Left cardiac atrium (tissue), 4 donors: ENCODE measurements at places on chromosomes 16 and 17. TPM values are rescaled to one million over a fixed set of nuclear protein-coding genes. Genes with fewer than 3 reads are reported as not detected.

GRCh38 chr17:51372345-51373004 lies 112.1 kb downstream of the UTP18 start:
- DNase-seq: peak; percentile 31

Gene MBTPS1
- total RNA-seq: 93.6 TPM

GRCh38 chr16:54985668-54986067 lies 55.0 kb downstream of the IRX5 start:
- DNase-seq: no peak

DNA sequence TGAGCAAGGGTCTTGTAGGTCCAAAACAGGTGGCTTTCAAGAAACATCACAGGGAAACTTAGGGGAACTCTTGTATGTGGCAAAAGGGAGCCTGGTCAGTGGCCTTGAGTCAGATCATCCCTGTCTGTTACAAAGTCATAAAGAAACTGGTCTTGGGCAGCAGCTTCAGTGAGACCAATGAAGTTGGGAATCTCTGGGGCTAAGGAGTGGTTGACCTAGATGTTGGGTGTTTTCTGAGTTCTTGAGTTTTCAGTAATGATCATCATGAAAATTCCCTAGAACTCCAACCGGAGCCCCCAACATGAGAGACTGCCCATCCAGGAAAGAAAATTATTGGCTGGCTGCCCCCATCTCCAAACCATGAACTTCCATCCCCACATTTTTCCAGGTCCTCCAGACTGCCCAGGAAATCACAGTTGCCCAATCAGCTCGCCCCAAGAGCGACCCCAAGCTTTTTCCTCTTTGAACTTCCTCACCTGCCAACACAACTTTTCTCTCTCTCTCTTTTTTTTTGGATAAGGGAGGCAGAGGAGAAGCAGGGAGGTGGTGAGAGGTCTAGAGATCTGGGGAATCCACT lies 3.9 kb downstream of the CCR7 start:
- no peak for DNase-seq

Gene CNGB1
- not detected for total RNA-seq

Gene ABCC6
- 2.0 TPM for total RNA-seq

DNA sequence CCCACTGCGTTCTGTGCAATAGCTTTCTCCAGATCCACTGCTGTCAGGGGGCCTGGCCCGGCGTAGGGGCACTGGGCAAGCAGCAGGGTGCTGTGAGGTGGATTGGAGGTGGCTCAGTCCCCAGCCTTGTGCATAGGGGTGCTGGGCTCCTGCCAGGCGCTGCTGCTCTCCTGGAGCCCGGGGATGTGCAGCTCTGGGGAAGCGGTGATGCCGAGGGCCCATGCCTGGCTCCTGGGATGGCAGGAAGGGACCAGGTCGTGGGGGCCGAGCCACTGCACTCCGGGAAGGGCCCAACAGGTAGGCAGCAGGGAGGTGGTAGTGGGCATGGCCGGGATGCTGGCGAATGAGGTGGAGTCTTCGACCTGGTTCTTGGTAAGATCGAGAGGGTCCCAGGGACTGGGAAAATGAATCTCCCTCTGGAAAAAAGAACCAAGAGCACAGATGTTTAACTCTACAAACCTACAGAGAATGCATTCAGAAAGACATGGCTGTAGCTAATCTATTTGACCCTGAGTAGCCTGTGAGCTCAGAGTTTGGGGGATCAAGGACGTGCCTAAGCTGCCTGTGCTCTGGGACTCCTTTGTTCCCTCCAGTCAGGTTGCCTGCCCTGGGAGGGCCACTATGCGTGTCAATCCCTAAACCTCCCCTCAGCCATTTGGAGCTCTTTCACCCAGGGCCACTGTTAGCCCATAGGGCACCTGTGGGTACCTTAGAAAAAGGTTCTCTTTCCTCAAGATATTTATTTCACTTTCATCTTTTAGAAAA lies 6.6 kb upstream of the SUPT4H1 start:
- DNase-seq: no peak

Gene FNDC8
- total RNA-seq: not detected

GRCh38 chr17:35614810-35615209 lies 27.7 kb downstream of the AP2B1 start:
- no peak for DNase-seq

Gene VAT1L
- 7.7 TPM for total RNA-seq

GRCh38 chr16:17225541-17225940 lies 245.2 kb downstream of the XYLT1 start:
- no peak for DNase-seq

GRCh38 chr17:6497496-6498221 lies 53.4 kb downstream of the PIMREG start:
- DNase-seq: no peak

Gene RHBDL3
- total RNA-seq: 23.2 TPM

- peak; percentile 91 for DNase-seq
Observed at GRCh38 chr16:84726079-84726668, 26.4 kb downstream of the USP10 start.

DNA sequence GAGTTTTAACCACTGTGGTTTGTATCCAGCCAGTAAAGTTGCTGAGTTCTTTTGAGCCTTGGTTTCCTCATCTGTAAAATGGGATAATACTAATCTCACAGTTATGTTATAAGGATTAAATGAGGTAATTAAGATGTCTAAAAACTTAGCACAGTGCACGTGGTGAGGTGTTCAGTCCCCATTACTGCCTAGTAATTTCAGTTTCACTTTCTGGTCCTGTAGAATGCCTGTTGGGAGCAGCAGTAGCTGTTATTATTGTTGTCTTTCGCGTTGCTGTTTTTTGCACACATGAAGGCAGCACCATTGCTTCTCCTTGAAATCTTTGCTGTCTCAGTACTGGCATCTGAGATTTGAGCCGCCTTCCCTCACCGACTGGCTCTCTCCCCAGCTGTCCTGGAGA lies 182.4 kb downstream of the DNAH9 start:
- no peak for DNase-seq

DNA sequence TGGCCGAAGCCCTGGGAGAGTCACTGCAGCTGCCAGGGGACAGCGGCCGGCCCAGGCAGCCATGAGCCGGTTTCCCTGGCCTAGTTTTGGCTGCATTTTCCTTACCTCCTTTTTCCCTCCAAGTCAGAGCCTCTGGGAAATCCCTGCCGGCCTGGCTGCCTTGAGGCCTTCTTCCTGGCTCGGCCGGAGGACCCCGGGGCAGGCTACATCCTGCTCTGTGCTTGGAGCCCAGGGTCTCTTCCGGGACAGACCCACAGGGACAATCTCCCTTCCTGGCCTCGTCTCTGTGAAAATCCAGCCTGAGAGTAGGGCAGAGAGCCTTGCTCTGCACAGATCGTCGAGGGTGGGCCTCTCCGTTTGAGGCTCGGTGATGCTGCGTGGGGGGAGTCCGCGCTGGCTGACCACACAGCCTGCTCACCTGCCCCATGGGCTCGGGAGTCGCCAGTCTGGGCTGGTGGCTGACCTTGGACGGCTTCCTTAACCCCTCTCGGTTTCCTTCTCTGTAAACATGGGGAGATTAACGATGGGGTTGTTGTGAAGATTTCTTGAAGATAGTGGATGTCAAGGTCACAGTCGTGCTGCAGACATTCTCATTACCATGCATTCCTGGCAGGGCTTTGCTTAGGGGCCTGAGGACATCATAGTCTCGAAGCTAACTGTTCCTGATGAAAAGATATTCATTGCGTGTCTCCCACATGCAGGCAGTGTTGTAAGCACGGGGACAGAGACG lies 34.8 kb upstream of the CIBAR2 start:
- no peak for DNase-seq

GRCh38 chr16:85114909-85115567 lies 2.8 kb upstream of the CIBAR2 start:
- DNase-seq: peak; percentile 88

Gene PMP22
- total RNA-seq: 133 TPM

- DNase-seq: no peak
Observed at GRCh38 chr16:30352488-30353401, 2.4 kb downstream of the CD2BP2 start.

DNA sequence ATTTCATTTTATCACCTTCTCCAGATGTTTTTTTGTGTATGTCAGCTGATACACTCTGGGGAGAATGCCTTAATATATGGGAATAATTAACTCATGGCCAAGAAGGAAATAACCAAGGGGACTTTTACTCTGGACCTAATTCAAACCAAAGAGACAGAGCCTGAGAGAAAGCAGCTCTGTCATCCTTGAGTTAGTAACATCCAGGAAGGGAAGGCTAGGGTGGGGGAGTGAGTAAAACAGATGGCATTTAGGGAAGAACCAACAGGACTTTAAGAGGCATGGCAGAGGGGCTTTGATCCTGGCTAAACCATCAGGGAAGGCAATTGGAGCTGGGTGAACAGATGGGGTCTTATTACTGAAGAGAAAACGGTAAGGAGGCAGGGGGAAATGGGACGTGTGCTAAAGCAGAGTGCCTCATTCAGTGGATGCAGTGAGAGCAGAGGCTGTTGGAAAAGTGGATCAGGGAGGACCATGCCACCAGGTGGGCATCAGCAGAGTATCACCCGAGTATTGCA lies 2.5 kb upstream of the SMPD3 start:
- no peak for DNase-seq

DNA sequence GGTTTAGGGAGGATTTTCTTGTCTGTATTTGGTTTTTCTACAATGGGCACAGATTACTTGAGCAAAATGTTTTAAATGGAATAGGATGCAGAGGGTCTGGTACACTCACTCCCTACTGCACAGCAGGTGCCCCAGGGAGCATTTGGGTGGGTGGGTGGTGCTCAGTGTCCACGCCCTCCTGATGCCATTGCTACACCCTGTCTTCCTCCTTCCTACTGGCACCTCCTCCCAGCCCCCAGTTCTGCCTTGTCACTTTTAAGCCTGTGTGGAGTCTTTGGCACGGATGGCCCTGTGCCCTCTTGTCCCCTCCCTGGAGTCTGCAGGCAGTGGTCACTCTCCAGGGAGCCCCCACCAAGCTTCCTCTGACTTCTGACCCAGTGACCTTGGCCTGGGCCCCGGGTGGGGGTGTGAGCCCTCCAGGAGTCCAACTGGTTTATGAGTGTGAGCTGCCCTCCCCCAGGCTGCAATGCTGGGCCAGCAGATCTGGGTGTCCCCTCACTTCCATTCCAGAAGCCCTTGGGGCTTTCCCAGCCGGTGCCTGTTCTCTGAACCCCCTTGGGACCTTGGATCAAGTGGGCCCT lies 15.5 kb downstream of the LLGL2 start:
- DNase-seq: no peak
